ENCODE measurements at places on chromosomes 16 and 17.

DNA sequence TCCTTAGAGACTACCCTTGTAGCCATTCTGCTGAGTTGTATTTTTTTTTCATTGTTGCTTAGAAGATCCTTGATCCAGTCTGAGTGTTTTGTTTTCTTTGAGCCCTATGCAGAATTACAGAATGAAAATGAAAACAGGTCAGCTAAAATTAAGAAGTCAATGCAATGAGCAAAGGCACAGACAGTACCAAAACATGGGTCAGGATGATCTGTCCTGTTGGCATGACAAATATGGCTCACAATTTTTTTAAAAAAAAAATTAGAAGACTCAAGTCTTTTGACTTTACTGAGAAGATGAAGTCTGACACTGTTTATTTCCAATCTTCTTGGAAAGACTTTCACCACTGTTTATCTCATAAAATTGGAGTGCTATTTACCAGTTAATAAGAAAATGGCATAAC is 32.4 kb downstream of the KCNJ16 start:
- no peak for DNase-seq

DNA sequence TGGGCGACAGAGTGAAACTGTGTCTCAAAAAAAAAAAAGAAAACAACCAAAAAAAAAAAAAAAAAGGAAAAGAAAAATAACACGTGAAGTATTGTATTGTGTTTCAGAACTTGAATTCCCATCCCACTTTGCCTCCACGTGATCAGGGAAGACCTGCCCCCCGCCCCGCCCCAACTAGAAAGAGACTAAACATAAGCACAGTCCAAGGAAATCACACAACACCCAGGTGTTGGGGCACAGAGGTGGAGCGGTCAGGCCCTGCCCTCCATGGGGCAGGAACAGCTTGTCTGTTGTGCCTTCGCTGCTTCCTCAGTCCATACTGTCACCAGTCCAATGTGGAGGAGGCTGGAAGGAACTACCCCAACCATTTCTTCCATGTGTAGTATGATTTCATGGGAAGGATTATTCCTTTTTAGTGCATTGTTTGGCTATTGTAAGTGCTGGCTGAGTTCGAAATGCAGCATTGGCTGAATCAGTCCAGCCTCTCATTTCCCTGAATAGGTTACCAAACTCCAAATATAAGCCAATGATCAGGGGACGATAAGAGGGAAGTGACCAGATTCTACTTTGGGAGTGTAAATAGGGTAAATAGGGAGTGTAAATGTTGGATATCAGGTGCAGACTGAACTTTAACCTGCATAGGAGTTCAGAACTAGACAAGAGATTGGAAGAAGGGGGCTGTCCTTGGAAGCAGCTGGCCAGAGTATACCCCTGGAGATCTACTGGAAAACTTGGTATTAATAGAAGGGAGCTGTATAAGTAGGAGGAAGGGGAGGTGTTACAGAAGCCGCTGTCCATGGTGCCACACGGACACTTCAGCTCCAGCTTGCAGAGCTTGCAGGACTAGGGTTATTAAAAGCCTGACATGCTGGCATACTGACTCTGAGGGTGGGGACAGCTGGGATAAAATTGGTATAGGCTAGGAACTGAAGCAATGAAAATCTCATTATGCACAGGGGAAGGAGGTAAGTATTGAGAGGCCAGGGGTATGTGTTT is 50.7 kb downstream of the TANGO6 start:
- DNase-seq: peak; percentile 70

DNA sequence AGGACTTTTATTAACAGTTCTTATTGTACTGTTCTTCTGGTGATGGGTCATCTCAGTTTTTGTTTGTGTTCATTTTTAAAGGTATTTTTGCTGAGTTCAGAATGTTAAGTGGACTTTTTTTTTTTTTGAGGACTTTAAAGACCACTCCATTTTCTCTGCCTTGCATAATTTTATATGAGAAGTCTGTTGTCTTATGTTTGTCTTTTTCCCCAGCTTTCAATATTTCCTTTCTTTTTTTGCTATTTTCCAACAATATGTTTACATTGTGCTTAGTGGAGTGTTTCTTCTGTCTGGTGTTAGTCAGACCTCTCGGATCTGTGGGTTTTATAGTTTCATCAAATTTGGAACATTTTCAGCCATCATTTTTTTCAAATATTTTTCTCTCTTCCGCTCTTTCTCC is 290.0 kb upstream of the TNRC6C start:
- no peak for DNase-seq

DNA sequence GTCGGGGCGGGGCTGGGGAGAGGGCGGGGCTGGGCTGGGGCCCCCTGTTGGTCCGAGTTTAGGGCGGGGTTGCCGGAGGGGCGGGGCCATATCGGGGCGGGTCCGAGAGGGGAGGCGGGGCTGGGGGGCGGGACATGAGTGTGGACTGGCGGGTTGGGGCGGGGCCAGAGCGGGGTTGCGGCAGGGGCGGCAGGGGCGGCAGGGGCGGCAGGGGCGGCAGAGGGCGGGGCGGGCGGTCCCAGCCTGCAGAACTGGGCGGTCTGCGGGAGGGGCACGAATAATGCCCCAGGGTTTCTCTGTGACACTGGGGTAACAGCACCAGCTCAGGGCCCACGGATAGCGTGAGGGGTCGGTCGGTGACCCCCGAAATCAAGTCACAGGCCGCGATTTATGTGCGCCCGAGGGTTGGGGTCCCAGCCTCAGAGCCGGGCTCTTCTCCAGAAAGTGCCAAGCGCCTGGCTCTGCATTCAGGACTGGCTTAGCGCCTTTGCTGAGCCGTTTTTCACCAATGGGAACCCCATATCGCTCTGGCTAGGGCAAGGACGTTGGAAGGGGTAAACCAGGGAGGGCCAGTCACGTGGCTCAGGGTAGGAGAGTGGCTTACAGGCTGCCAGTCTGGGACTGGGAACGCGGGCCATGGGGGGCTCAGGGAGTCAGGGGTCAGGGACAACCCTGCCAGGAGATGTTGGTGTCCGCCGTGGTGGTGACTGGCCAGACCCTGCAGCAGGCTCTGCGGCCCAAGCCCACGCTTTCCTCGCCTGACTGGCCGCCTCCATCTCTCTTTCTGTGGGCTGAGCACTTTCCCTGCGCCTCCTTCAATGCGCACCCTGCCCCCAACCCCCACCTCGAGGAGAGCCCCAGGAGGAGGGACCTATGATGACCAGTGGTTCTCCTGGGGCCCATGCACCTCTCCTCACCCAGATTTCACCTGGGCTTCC is 1.2 kb upstream of the METTL26 start:
- DNase-seq: no peak

GRCh38 chr17:20059728-20060188 is 50.6 kb downstream of the SPECC1 start:
- DNase-seq: no peak

- DNase-seq: no peak
Measured at GRCh38 chr17:1166276-1166675, 13.5 kb downstream of the ABR start.

GRCh38 chr16:82801361-82801760 is 174.6 kb downstream of the CDH13 start:
- DNase-seq: no peak

DNA sequence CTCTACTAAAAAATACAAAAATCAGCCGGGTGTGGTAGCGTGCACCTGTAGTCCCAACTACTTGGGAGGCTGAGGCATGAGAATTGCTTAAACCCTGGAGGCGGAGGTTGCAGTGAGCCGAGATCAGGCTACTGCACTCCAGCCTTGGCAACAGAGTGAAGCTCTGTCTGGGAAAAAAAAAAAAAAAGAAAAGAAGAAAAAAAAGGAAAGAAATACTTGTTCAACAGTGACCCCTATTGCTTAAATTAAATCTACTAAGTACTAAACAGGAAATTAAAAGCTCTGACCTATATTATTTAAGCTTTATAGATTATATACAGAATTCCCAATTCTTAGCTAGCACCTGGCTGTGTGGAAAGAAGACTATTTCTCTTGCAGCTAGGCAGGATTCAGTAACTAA is 48.9 kb downstream of the FBXL20 start:
- DNase-seq: no peak

- DNase-seq: no peak
Measured at GRCh38 chr17:28759256-28759865, 15.6 kb downstream of the TRAF4 start.

- DNase-seq: no peak
Measured at GRCh38 chr16:67893743-67894399, 817 bp downstream of the PSKH1 start.

DNA sequence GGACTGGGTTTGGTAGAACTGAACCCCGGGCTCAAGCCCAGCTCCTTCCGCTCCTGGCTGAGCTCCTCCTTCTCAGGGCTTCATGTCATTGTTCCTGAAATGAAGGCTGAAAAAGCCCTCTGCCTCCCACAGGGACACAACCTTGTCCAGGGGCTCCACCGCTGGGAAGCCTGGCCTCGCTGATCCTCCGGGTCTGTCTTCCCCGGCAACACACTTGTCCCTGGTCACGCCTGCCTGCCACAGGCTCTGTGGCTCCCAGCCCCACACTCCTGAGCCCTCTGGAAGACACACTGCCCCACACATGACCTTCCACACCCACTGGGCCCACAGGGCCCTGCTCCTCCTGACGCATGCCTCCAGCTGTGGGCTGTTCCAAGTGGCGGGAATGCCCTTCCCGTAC is 18.0 kb upstream of the ZC3H18 start:
- no peak for DNase-seq
